ENCODE measurements at places on chromosomes 3 and 15.

- DNase-seq = no peak
Observed at GRCh38 chr3:148464246-148464645, 233.5 kb upstream of the AGTR1 start.

- DNase-seq = no peak
Observed at GRCh38 chr15:59245559-59245958, 38.9 kb downstream of the LDHAL6B start.

- no peak for DNase-seq
Observed at GRCh38 chr3:128318275-128318941, 148.3 kb downstream of the DNAJB8 start.

DNA sequence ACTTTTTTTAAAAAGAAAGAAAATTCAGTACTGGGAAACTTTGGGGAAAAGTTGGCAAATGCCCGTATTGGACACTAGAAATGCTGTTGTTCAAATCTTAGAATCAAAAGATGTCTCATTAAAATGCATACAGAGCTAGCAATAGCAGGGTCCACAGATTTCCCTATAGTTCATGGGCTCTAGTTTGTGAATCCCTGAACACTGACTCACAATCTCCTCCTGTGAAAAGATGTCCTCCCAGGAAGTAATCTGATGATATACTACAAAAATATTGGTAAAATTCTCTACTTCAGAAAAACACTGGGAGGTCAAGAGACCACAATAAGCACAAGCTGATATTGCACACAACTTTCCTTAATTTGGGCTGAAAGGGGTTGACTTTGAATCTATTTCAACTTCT lies 568.4 kb upstream of the ZNF385D start:
- no peak for DNase-seq

- DNase-seq = no peak
Observed at GRCh38 chr3:50480471-50480870, 23.0 kb downstream of the CACNA2D2 start.

GRCh38 chr15:75107516-75107907 lies 84.1 kb downstream of the PPCDC start:
- DNase-seq = no peak

- DNase-seq = no peak
Observed at GRCh38 chr15:94804613-94805012, 573.3 kb downstream of the MCTP2 start.

GRCh38 chr3:25397150-25397549 lies 30.9 kb upstream of the RARB start:
- no peak for DNase-seq

- DNase-seq = no peak
Observed at GRCh38 chr3:141147657-141148056, 84.0 kb upstream of the PXYLP1 start.

DNA sequence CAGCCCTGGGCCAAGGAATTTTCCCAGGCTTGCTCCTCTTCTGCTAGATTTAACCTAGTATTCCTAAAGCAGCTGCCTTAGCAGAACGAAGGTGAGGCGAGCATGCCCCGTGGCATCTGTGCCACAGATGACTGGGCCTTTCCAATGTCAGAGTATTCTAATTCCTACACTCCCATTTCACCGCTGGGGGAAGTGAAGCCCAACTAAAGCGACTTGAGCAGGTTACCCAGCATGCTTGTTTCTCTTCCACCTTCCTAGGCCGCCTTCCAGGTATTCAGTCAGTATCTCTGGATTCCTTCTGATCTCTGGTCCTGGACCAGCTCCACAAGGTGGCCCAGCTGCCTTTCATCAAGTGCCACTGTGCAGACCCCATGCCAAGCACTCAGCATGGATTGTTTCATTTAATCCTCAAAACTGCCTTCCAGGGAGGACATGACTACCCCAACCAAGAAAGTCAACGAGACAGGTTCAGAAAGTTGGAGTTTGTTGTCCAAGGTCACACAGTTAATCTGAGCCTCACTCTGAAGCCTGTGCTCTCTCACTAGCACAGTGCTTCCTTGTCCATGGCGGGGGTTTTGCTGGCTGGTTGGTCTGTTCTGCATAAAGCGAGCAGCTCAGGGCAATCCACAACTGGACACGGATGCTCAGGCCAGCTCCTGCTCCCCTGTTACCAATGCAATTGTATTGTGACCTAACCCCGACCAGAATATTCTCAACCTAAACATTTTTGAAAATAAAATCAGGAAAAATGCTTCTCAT lies 15.1 kb downstream of the MYO5C start:
- DNase-seq = no peak

DNA sequence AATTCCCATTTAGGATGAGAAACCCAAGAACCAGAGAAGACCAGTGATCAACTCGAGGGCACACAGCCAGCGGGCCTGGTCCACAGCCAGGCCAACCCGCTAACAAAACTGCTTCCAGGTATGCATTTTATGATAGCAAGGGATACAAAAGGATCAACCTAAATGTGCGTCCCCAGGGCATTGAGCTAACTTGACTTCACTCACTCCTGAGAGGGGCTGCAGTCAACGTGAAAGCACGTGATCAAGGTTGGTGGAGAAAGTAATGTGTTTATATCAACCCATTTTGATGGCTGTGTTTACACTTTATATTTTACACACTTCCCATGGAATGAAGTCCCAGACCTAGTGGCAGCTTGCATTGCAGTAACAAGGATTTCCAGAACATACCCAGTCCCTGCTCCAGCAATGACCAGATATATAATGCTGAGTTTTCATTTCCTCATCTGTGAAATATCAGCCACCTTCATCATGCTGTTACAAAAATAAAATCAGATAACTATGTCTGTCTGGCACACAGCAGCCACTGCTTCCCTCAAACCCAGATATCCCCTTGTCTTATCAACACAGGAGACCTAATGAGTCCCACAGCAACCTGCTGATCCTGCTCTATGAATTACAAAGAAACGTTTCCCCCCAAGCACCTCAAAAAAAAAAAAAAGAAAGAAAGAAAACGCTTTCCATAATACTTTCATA lies 2.0 kb downstream of the KLHL6 start:
- DNase-seq = peak; percentile 85

- DNase-seq = no peak
Observed at GRCh38 chr3:123952844-123953520, 8.0 kb downstream of the CCDC14 start.

- peak; percentile 69 for DNase-seq
Observed at GRCh38 chr15:101006931-101007691, 88.0 kb downstream of the LRRK1 start.

- peak; percentile 25 for DNase-seq
Observed at GRCh38 chr3:13229273-13229949, 156.2 kb upstream of the IQSEC1 start.

- no peak for DNase-seq
Observed at GRCh38 chr3:108098003-108098370, 7.2 kb upstream of the CD47 start.

DNA sequence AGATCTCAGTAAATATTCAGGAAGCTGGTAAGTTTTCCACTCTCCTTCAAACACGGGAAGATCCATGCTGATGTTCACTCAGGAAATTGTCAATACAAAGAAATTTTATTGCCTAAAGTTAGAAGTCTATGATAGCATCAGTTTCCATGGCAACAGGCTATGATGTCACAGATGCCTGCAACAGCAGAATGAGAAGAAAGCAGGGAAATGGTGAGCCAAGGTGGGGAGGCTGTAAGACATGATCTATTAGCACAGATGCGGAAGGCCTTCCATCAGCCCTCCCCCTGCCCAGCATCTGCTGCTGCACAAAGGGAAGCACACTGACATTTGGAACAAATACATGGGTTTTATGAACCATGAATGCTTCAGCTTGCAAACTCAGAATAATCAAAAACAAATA lies 28.6 kb downstream of the EPHB1 start:
- DNase-seq = no peak

DNA sequence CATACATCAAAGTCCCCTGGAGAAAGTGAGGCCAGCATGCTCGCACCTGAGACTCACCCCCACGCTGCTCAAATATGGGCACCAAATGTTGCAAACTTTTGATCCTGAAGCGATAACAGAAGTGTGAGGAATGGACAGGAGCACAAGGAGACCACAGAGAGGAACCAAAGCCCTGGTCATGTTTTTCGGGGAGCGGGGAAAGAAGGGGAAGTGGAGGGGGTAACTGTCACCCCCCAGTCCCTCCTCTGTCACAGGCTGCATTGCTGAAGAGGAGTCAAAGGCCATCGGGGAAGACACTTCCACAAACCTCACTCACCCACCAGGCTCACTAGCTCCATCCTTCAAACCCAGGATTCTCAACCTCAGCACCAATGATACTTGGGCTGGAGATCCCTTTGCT lies 182.4 kb downstream of the UACA start:
- DNase-seq = no peak

DNA sequence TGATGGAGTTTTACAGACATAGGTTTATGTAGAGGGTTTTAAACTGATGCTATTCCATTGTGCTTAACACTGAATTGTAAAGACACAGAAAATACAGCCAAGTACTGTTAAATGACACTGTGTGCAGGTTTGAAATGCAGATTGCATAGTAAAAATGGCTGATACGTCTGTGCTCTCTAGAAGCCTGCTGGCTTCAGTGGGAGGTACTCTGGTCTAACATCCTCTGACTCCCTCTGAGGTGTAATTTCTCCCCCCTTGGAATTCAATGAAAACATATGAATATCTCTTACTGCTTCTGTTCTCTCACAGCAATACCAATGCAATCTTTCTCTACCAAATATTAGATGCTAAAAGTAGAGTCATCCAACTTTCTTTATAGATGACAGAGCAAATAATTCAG lies 176.6 kb downstream of the SLC9A9 start:
- no peak for DNase-seq

GRCh38 chr3:73623346-73623745 lies 1.4 kb downstream of the PDZRN3 start:
- no peak for DNase-seq

DNA sequence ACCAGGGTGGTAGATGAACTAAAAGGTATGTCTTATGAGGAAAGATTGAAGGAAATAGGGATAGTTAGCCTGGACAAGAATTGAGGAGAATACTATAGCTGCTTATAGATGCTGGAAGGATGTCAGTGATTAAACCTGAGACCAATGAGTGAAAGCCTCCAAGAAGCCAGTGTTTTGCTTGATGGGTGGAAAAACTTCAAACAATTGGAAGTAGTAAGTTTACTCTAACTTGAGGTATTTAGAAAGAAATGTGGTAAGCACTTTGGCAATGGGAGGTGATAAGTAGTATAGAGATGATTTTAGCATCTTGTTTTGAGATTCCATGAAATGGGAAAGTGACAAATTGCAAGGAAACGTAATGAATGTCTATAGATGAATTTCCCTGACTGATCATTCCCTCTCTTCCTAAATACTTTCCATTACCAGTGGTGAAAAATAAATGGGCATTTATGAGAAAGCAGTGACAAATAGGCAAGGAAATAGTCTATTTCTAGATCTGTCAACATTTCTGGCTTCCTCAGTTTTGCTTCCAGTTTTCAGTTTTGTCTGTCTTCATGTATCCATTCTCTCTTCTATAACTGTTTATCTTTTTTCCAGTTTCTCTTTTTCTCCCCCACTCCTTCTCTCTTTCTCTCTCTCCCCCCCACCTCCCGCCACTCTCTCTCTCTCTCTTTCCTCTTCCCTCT lies 19.2 kb downstream of the SLC15A2 start:
- DNase-seq = no peak

GRCh38 chr15:68364028-68364659 lies 67.8 kb downstream of the ITGA11 start:
- DNase-seq = no peak

DNA sequence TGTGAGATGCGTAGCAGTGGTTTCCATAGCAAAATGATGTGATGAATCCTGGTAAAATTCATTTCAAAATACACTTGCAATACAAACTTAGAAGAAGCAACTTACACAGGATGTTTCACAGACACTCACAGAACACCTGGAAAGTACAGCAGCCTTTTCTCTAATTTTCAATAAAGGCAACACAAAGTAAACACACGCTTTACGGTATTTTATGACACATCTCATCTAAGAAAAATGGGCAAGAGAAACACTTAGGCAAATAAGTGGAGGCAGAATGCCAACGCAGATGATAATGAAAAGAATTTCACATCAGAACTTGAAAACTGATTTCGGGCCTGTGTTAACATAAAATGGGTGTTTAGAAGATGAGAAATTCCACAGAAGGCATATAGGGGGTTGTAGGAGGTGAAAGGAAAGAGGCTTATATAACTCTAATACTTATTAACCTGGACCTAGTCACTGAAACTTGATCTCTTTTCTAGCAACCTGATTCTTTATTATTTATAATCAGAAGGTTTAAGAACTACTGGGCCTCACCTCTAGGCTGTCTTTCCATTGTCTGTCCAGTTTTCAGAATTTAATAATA lies 25.6 kb upstream of the MAP3K13 start:
- no peak for DNase-seq

DNA sequence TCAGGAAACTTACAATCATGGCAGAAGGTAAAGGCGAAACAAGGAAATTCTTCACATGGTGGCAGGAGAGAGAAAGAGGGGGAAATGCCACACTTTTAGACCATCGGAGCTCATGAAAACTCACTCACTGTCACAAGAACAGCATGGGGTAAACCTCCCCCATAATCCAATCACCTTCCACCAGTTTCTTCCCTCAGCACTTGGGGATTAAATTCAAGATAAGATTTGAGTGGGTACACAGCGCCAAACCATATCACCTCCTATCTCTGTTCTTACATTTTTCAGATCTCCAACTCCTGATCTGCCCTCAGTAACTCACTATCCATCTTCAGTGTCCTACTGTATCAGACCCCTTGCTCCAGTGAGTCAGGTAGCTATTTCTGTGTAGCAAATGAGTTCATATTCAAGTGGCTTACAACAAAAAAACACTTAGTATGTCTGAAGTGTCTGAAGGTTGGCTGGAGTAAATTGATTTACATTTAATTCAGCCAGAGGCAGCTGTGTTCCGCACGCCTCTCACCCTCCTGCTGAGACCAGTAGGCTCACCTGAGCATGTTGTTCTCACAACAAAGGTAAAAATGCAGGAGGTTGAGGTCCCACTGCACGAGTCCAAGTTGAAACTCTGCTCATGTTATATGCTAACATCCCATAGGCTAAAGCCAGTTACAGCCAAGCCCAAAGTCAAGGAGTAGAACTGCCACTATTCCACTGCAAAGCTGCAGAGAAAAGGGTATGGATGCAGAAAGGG lies 180.7 kb upstream of the LMCD1 start:
- DNase-seq = no peak

GRCh38 chr3:111691293-111691909 lies 96.3 kb upstream of the ZBED2 start:
- peak; percentile 21 for DNase-seq

GRCh38 chr3:53139906-53140846 lies 9.9 kb upstream of the RFT1 start:
- no peak for DNase-seq

GRCh38 chr15:53576841-53577240 lies 182.6 kb downstream of the WDR72 start:
- DNase-seq = no peak

DNA sequence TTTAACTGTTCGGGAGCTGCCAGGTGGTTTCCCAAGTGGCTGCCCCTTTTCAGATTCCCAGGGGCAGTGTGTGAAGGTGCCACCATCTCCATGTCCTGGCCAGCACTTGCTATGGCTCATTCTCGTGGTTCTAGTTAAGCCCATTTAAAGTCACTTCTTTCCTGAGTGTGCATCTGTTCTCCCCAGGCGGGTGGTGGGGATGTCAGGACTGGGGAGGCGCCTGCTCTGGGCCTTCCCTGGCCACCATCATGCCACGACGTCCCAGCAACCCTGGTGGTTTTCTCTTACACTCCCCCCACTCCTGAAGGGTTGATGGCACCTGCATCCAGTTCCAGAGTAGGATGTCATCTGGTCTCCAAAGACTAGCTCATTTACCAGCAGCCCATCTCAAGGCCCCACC lies 56.8 kb upstream of the TAMM41 start:
- DNase-seq = no peak

GRCh38 chr15:44447772-44448376 lies 20.4 kb downstream of the CTDSPL2 start:
- no peak for DNase-seq
